SK-N-SH (cell line): ENCODE measurements at places on chromosomes 4 and X.

GRCh38 chrX:131728295-131729145, 184.6 kb downstream of the OR13H1 start:
- peak; percentile 54 for DNase-seq

DNA sequence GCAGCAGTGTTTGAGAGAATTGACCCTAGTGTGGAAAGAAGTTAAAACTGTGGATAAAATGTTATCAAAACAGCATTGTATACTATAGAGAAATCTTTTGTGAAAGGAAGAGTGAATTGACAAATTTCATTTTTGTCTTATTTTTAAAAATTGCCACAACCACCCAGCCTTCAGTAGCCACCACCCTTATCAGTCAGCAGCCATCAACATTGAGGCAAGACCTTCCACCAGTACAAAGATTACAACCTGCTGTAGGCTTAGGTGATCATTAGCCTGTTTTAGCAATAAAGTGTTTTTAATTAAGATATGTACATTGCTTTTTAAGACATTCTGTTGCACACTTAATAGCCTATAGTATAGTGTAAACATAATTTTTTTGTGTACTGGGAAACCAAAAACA, 91.1 kb downstream of the NFKB1 start:
- DNase-seq = no peak

GRCh38 chr4:80135702-80136058, 61.6 kb upstream of the PRDM8 start:
- DNase-seq = no peak

GRCh38 chr4:94590493-94590892, 138.8 kb downstream of the PDLIM5 start:
- no peak for DNase-seq

GRCh38 chr4:13244444-13244843, 239.7 kb downstream of the RAB28 start:
- no peak for DNase-seq

GRCh38 chr4:71860643-71861042, 76.8 kb upstream of the GC start:
- DNase-seq = no peak

DNA sequence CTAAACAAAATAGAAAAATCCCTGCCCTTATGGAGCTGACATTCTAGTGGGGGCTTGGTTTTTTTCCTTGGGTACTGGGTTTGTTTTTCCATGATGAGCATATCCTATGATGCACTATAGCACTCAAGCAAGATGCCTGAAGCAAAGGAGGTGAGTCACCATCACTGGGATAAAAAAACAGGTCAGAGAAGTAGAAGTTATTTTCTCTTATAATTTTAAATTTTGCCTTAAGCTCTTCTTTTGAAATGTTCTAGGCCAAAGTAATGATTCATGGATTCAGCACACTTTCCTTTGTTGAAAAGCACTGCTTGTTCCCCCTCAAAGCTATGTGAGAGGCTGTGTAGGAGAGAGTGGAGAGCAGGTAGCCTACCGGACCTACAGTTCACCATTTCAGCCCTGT, 15.2 kb upstream of the CXCL2 start:
- DNase-seq = no peak

DNA sequence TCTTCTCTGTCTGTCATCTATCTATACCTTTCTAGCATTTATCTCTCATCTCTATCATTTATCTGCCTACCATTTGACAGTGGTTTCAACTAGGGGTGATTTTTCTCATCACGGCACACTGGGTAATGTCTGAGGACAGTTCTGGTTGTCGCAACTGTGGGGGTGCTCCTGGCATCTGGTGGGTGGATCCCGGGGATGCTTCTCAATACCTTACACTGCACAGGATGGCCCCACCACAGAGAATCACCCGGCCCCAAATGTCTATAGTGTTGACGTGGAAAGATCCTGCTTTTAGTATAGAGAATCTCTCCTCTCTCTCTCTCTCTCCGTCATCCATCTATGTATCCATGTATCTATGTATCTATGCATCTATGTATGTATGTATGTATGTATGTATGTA, 7.2 kb downstream of the P2RY8 start:
- DNase-seq = no peak

GRCh38 chr4:22884157-22884556, 191.4 kb downstream of the GBA3 start:
- no peak for DNase-seq

- no peak for DNase-seq
Observed at GRCh38 chr4:169958629-169959028, 67.6 kb downstream of the MFAP3L start.

- DNase-seq = peak; percentile 46
Observed at GRCh38 chr4:84497504-84498202, 1.4 kb downstream of the NKX6-1 start.

GRCh38 chrX:7147413-7147977, at the start of gene STS:
STS (plus strand) TSS chrX:7147712; CDS start chrX:7253200, 105,488 bp downstream.
- DNase-seq = peak; percentile 39

- DNase-seq = no peak
Observed at GRCh38 chrX:22296871-22297270, 24.2 kb downstream of the CBLL2 start.

DNA sequence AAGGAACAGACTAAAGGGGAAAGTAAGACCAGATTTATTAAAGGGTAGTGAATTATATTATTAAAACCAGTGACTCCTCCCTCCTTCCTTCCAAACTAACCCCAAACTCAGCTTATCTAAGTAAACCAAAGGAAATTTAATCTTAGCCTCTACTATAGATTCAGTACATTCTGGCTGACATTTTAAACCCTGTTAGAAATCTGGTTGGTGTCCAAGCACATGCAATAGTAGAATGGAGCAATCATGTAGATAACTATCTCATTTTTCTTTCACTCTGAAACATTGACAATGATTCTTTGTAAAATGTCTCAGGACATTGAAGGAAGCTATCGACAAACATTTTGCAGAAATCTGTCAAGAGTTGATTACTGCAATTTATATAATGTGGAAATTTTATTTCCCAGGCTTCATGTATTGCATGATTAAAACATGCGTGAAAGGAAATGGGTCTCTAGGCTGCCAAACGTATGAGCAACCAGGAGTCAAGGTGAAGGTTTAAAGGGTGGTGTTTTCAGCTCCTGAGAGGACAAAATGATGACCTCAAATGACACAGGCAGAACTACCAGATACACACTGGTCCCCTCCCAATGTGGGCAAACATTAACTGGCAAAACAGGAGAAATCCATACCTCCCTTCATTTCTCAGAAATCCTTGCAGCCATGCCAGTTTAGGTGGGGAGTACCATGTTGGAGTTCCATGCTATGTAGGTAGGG, 58.2 kb upstream of the RBM47 start:
- DNase-seq = no peak

DNA sequence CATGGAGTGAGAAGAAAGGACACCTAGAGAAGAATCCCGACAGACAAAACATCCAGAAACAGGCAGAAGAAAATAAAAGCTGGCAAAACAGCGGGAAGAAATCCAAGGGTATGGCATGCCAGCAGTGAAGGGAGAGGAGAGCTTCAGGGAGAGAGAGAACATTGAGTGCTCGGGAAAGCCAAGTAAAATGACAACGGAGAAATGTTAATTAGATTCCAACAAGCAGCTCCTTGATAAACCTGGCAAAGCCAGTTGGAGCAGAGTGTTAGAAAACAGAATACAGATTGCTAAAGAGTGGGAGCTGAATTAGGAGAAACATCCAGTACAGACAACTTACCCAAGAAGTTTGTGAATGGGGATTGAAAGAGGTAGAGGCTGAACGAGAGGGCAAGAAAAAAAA, 40.4 kb upstream of the MAOA start:
- no peak for DNase-seq

DNA sequence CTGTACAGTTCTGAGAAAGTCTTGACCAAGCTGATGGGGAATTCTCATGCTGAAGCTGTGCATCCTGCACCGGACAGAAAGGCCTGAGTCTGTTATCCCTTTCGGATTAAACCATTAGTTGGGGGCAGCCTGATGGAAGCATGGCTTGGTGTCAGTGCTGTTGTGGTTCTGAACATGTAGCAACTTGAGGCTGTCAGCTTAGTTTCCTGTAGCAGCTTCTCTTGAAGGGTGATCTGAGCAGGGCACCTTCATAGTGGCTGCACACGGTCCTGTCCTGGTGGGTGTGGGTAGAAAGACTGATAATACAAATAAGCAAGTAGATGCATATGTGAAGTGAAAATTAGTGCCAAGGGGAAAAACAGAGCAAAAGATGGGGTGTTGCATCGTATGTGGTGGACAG, 11.7 kb downstream of the KIAA0232 start:
- no peak for DNase-seq

DNA sequence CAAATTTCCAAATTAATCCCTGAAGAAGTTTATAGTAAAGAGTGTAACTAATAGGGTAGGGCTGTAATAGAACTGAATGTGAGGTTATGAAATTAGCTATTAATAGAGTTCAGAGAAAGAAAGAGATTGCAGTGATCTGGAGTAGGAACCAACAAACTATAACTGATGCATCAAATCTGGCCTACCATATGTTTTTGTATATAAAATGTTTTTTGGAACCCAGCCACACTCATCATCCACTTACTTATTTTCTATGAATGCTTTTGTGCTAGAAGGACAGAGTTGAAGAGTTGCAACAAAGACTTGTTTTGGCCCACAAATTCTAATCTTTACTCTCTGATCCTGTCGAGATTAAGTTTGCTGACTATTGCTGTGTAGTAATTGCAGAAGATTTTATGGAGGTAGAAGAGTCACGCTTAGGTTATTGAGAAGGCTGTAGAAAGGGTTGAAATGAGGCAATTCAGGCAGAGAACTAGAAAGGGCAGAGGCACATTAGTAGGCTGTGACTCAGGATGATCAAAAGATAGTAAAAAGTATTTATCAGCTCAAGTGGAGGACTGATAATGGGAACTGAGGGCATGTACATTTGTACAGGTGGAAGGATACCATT, 298.7 kb upstream of the EMCN start:
- DNase-seq = no peak

GRCh38 chr4:7322166-7322991, 112.4 kb downstream of the PSAPL1 start:
- no peak for DNase-seq

- DNase-seq = no peak
Observed at GRCh38 chr4:14131335-14131734, 503.8 kb upstream of the BOD1L1 start.

GRCh38 chr4:102285831-102286230, 59.5 kb downstream of the SLC39A8 start:
- DNase-seq = no peak

- DNase-seq = no peak
Observed at GRCh38 chrX:94854251-94854650, 1180.2 kb downstream of the FAM133A start.

DNA sequence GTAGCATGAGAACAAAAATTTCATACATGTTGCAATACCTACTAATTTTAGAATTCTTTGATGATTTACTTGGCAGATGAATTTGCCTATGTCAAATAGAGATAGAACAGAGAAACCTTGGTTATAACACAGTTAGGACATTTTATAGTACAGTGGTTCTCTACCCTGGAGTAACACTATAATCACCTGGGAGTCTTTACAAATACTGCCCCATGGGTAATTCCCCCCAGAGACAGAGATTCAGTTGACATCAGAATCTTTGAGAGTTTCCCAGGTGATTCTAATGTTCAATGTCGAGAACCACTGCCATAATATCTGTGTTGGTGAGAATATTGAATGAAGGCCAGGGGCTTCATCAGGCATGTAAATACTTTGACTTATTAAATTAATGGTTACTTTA, 401.3 kb upstream of the NDST4 start:
- DNase-seq = no peak

DNA sequence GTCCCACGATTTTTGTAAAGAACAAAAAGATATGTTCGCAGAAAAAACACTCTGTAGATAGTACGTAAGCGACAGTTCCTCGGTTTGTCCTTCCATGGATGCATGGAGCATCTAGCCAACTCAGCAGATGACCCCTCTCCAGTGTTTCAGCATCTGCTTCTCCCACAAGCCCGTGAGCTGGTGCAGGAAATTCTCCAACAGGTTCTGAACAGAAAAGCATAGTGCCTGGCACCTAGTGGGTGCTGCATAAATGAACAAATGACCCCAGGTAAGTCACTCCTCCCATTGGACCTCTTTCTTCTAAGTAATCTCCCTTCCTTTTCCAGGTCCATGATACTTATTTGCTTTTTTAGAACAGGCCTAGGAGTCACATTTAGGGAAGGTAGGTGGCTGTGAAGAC, 966 bp upstream of the KIAA0232 start:
- DNase-seq = no peak

- no peak for DNase-seq
Observed at GRCh38 chr4:4984186-4984585, 35.1 kb downstream of the CYTL1 start.

- DNase-seq = no peak
Observed at GRCh38 chrX:8272821-8273220, 101.8 kb upstream of the VCX2 start.

GRCh38 chrX:119067023-119067739, 5.6 kb upstream of the CT47C1 start:
- peak; percentile 44 for DNase-seq

- DNase-seq = no peak
Observed at GRCh38 chr4:129335276-129335675, 239.3 kb downstream of the C4orf33 start.

DNA sequence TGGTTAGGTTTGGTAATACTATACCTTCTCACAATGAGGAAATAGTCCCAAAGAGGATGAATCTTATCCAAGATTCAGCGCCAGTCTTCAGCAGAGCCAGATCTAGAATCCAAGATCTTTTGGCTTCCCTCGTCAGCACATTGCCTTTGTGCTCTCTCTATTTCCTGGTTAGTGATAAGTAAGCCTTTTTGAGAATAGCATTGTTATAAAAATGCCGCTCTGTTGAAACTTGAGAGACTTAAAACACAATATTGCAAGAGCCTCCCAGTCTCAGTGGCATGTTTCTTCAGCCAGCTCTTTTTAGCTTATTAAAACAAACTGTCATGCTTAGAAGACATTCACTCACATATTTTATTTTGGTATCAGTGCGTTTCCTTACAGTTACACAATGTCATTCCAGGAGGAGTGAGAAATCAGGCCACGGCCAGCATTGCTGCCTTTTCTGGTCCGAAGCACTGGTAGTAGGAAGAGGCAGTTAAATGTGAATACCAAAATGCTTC, 141.4 kb downstream of the KLHL8 start:
- DNase-seq = no peak

DNA sequence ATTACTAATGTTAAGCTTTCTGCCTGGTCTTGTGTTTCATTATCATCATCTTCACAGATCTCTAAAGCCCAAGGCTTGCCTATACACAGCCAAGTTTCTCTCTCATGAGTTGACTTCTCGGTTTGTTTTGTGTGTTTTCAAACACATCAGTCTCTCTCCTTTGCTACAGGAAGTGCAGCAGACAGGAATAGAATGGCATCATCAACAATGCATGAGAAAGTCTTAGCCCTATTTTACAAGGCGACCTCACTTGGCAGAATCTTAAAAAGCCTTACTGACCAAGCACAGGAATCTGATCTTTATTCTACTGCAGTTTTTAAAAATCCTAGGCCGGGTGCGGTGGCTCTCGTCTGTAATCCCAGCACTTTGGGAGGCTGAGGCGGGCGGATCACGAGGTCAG, 36.8 kb downstream of the CC2D2A start:
- DNase-seq = no peak

DNA sequence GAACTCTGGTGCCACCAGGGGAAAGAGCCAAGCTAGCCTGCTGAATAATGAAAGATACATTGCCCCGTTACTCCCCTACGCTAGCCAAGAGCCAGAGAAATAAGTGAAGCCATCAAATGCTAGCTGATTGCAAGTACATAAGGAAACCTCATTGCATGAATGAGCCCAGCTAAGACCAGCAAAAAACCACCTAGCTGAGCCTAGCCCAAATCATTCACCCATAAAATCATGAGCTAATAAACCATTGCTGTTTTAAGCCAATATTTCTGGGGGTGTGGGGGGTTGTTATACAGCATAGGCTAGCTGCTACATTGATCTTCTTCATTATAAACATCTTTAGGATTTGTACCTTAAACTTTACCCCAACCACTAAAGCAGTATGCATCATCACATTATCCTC, 15.4 kb upstream of the EDNRA start:
- DNase-seq = no peak
